ENCODE measurements at places on chromosomes 4 and X.

GRCh38 chr4:91147067-91147466 is 1019.9 kb downstream of the CCSER1 start:
- DNase-seq: no peak

DNA sequence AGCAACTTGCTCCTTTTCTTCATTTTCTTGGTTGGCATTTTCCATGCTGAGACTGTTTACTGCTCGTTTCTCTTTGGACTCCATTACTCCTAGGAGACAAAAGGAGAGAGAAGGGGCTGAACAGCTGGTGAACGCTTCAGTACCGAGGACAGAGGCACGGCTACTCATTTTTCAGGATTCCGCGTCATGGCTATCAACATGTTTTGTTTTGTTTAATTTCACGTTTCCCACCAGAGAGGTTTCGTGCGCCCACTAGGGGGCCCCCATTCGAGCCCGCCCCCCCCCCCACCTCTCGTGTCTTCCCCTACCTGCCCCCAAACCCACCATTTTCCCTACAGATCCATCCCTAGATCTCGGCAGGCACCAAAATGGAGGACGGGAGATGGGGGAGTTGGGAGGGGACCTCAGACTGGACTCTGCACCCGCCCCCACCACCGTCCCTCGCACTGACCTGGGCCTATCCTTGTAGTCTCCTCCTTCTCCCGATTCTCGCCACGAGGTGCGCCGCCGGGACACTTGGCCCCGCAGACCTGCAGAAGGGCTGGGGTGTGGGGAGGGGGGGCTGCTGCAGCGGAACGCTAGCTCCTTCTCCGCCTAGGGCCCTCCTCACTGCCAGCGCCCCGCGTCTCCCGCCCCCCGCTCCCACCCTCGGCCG is 653 bp downstream of the BEX1 start:
- no peak for DNase-seq

DNA sequence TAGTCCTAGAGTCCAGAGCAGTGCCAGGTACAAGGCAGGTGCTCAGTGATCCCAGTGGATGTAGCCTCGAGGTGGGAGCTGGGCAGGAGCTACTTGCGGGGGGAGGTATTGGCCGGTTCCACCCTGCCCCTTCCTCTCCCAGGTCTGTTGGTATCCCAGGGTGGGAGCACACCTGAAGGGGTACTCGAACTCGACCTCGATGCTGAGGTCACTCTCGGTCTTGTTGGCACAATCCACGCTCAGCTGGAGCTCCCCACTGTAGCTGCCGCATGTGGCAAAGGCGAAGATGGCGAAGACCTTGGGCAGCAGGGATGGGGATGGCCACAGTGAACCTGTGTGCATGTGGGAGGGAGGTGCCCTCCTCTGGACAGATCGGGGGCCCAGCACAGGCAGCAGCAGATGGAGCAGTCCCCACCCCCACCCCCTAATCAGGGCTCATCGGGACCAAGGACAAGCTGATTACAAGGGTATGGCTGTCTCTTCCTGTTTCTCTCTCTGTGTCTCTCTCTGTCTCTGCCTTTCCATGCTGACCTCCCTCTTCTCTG is 2.4 kb downstream of the SYP start:
- no peak for DNase-seq

DNA sequence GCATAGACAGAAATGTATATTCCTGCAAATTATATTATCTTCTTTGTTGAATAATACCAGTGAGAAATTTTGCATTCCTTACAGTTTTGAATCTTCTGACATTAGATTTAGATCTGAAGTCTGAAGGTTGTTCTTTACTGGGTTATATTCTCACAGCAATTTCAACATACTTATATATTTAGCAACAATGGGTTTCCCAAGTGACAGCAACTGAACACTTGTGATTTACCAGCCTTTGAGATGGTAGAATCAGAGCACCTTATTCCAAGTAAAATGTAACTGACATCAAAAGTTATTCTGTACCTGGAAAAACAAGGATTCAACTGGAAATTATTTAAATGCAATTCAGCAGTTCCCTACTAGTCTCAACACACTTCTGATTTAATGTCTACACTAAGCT is 66.0 kb downstream of the RELL1 start:
- DNase-seq: no peak

DNA sequence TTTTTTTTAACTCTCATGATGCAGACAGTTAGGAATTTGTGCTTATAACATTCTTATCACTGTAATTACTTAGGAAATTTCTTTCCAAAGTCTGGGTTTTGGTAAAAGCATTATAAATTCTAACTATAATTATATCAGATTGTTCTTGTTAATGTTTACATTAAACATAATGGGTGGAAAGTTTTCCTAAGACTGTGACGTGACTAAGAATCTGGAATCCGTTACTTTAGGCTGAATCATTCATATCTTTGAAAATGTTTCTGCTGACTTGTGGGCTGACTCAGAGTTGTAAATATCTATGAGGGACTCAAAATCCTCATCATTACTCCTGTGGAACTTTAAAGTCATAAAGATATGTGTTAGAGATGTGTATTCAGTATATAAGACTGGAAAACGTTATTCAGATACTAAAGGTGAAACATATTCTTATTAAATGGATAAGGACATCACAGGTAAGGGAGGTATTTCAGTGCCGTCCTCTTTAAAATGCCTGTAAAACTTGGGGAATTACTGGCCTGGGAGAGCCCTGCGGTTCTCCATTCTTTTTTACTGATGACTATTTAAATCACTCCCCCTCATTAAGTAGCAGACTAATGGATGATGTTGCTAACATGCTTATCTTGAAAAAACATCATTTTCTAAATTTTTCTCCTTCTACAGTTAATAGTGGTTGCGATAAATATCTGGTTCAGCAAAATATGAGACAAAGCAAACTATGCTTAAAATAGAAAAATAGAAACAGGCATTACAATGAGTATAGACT is 159.0 kb downstream of the DCLK2 start:
- no peak for DNase-seq

- DNase-seq: no peak
These were observed 850.4 kb upstream of the AADAT start for GRCh38 chr4:170940043-170940724.

- peak; percentile 92 for DNase-seq
These were observed 63.1 kb upstream of the IRF2 start for GRCh38 chr4:184537269-184538022.

DNA sequence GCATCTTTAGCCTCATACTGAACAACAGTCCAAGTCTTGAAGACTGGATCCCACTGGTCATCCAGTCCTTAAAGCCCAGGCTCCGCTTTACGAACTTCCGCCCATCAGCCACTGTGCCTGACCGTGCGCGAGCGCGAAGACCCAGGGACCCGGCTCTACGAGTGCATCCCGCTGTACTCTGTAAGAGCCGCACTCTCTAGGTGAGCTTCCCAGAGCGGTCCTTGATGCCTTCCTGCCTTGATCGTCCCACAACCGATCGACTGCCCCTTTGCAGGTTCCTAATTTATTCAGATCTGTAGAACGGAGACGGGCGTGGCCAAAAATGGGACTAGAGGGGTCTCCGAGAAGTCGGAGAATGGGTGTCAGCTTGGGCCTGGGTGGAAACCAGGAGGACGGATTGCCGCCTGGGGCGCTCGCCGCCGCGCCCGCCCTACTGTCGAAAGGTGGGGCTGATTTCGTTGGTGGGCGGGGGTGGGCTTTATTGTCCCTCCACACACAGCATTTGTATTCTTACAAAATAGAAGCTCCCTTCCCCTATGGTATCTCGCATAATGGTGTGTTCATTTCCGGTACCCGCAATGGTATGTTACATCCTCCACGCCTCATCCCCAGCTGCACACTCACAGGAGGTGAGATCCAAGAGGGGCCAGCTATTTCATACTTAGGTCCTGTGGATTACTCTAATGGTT is 42.3 kb upstream of the FAM156A start:
- no peak for DNase-seq

DNA sequence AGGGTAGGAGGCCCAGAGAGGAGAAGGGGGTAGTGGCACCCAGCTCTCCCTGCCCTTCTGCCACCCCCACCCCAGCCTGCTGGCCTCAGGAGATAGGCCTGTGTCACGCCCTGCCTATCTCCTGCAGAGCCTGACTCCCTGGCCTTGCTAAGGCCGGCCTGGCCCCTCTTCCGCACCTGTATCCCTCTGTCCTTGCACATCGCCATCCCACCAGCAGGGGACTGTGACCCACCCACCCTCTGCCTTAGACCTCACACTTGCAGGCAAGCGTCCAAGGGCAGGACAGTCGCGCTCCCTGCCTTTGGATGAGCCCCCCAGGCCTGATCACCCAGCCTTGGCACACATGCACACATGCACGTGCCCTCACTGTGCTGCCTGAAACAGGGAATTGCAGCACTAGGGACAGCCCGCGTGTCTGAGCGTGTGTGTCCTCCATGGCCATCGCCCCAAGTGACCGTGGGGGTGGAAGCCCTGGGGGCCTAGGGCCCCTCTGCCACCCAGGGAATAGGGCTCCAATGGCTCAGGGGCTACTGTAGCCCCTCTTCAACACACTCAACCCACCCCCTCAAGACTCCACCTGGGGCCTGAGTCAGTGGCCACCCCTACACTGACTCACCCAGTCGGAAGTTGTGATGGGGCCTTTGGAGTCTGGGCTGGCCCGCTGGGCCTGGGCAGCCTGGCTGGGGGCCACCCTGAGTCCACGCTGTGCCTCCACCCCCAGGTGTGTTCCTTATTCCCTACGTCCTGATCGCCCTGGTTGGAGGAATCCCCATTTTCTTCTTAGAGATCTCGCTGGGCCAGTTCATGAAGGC is 2.1 kb downstream of the SLC6A8 start:
- DNase-seq: no peak
